ENCODE measurements at places on chromosomes 6 and 20.

GRCh38 chr6:89951574-89952104, 57.4 kb downstream of the GJA10 start:
- no peak for DNase-seq

DNA sequence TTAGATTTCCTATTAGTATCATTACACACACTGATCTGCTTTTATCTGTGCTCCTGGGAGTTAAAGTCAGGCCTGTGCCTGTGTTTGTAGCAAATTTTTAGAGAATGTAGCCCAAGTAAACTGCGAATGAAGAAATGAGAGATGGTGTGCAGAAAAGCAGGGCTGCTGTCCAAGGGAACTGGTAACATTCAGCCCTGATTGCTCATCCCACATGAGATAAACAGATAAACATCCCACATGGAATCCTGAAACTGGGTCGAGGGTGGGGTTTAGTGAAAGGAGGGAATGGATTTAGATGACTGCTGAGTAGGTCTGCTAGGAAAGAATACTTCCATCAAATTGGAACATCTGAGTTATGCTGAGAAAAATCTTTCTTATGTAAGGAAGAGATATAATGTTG, 69.1 kb downstream of the GRIK2 start:
- DNase-seq: no peak

GRCh38 chr6:3157131-3157933, at the start of gene TUBB2A:
TUBB2A (minus strand) TSS chr6:3157544; CDS start chr6:3157463, 81 bp downstream.
- peak; percentile 27 for DNase-seq

DNA sequence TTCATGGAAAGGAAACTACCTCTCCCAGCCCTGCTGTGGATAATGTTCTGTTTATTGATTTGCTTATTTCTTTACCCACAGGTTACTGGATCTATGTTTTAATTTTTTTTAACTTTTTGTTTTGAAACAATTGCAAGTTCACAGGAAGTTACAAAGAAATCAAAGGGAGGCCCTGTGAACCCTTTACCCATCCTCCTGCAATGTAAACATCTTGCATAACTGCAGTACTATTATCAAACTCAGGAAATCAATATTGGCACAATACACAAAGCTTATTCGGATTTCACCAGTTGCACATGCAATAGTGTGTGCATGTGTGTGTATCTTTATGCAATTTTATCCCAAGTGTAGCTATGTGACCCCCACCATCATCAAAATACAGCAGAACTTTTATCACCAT, 398.0 kb downstream of the BTBD3 start:
- no peak for DNase-seq

- DNase-seq: no peak
Measured at GRCh38 chr20:46640044-46640443, 11.2 kb downstream of the SLC13A3 start.

DNA sequence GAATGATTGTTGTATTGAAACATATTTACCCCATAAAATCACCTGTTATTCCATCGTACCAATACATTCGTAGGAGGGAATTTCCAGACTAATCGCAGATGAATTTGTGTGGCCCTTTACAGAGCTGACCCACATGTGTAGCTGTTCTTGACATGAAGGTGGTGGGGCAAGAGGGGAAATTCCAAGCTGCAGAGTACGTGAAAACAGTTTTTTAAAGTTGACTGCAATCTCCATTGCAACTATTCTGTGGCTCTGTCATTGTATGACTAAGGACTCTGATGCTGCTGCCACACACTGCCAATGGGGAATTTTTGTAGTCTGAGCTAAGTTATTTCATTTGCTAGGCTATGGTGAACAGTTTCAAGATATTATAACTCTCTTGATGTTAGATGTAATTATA, 46.4 kb upstream of the ADTRP start:
- no peak for DNase-seq

GRCh38 chr6:121873595-121873994, 438.1 kb downstream of the GJA1 start:
- DNase-seq: no peak

DNA sequence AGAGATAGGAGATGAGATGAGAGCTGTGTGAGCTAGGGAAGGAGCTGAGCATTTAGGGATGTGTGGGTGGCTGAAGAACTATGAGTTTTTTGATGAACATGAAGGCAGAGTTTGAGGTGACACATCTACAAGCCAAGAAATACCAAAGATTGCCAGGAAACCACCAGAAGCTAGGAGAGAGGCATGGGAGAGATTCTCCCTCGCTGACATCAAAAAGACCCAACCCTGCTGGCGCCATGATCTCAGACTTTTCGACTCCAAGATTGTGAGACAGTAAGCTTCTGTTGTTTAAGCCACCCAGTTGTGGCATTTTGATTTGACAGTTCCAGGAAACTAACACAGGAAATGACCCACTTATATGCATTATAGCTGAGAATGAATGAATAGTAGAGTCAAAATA, 790.9 kb downstream of the TFAP2A start:
- no peak for DNase-seq

DNA sequence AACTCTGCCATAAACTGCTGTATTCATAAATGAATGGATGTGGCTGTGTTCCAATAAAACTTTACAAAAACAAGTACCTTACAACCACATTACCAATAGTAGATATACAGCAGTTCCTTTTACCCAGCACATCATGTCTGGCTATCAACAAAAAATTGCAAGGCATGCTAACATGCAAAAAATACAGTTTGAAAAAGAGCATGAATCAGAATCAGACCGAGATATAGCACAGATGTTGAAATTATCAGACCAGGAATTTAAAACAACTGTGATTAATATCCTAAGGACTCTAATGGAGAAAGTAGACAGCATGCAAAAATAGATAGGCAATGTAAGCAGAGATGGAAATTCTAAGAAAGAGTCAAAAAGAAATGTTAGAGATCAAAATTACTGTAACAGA, 8.4 kb upstream of the NUS1 start:
- no peak for DNase-seq

DNA sequence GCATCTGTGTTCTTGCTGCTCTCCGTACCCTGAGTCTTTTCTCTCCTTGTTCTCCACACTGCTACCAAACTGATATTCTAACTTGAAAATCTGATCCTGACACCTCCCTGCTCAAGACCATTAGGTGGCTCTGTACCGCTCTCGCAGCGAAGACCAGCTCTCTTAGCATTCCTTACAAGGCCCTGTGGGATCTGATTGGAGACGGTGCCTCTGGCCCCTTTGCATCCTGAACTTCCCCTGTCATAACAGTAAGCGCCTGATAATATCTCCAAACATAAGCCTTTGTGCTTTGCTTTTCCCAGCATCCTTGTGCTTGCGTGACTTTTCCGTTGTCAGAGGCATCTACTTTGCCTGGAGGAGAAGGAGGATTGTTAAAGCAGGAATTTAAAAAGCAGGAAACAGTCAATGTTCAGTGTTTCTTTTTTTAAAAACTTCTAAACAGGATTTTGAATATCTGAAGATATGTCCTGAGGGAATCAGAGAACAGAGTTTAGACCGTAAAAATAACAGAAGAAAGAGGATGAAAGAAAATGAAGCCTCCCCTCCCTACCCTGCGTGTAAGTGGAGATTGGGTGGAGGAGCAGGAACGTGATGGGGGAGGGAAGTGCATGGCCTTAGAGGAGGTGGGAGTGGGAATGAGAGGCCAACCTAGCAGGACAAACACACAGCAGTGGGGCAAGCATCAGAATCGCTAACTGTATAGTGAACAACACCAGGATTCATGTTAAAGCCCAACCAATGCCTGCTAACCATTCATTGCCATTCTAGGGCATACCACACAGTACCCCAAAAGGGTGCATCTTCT, 89.2 kb upstream of the STMND1 start:
- DNase-seq: no peak

- no peak for DNase-seq
Measured at GRCh38 chr6:52503323-52503747, 73.5 kb downstream of the TRAM2 start.

GRCh38 chr6:166616261-166617238, 10.5 kb downstream of the RPS6KA2 start:
- DNase-seq: no peak

- DNase-seq: no peak
Measured at GRCh38 chr6:168939796-168940195, 313.9 kb downstream of the THBS2 start.

DNA sequence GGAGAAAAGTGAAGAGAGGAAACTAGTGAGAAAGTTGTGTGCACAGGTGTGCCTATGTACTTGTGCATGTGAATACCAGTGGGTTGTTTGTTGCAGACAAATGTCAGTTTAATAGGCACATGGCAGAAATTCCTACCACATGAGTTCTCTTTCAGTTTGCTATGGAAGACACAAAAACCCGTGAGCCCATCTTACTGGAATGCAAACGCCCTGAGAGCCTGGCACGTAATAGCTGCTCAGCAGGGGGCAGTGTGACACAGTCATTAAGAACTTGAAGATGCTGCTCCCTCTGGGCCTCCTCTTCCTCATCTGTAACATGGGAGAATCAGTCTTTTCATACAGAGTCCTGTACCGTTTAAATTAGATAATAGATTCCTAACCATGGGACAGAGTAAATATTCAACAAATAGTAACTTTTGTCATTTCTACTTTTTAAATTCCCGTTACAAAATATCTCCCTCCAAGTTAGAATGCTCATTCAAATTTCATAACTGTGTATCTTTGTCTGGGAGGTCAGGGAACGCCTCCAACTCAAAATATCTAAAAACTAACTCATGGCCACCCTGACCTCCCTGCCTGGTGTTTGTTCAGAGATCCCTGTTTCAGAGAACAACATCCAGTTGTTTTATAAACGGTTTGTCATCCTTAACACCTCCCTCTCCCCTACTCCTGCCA, 802.9 kb downstream of the MAFB start:
- peak; percentile 18 for DNase-seq

DNA sequence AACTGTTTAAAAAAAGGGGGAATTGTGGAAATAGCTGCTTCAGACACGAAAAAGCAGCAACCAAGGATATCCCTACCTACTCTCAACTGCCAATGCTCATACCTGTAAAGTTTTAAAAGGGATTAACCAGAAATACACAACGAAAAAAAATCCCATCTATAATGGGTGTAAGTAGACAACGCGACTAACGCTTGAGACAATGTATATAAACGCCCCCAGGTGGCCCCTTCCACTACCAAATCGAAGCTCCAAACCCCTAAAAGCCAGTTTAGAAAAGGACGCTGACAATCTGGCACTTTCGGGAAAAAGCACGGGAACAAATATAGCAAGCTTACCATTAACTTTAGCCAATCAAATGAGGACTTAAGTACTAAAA, 94.5 kb upstream of the BTN3A2 start:
- no peak for DNase-seq

DNA sequence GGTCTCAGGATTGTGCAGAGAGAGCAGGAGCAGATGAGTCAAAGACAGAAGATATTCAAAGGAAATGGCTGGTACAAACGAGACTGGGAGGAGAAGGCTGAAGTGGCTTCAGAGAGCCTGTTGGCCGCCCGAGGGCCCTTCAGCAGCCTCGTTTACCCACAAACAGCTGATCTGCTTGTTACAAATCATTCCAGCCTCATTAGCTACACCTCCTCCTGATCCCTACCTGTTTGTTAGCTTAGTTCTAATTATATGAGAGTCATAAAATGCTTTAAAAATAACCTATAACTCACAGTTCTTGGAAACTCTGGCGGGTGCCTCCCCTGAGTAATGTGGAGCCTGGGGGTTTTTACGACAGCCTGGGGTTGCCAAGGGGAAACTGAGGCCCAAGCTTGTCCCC, 12.6 kb downstream of the GLP1R start:
- no peak for DNase-seq

GRCh38 chr20:23257106-23257761, 93.4 kb upstream of the NXT1 start:
- no peak for DNase-seq

- no peak for DNase-seq
Measured at GRCh38 chr6:52994839-52995088, 320 bp downstream of the GSTA4 start.

DNA sequence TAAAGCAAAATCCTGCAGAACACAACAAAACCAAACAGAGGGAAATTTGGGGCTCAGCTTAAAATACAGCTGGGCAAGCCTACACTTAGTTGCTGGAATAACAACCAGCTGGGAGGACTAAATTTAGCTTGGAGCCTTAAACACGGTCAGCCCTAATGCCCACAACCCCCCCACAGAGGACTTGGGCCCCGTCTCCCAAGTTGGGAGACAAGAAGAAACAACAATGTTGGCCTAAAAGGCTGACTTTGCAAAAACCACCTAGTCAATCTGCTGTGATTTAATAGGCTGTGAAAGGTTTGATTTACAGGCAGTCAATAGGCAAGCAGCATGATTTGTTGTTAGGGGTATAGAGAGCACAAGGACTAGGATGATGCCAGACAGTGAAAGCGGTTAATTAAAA, 40.3 kb upstream of the ARMC2 start:
- DNase-seq: no peak

GRCh38 chr20:22687676-22688349, 103.4 kb upstream of the FOXA2 start:
- no peak for DNase-seq

DNA sequence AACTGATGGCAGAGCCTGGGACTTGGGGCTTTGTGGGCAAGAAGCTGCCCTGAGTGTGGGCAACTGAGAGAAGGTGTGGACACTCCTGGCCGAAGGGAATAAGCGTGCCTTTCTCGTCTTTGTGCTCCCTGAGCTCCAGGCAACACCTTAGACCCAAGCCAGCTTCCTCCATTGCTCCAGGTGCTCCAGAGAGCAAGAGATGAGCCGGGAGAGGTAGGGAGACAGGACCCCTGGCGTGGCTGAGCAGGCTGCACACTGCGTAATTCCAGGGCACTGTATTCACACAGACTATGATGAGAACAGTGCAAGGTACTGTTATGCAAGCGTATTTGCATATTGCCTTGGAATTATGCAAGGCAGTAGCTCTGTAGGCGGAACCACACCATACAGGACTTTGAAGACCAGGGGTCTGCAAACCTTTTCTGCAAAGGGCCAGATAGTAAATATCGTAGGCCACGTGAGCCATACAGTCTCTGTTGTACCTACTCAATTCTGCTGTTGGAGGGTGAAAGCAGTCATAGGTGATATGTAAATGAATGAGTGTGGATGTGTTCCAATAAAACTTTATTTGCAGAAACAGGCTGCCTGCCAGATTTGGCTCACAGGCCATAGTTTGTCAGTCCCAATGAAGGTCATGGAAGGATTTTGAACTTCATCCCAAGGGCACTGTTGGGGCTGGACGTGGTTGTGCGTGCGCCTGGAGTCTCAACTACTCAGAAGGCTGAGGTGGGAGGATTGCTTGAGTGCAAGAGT, 42.1 kb upstream of the FAM83D start:
- DNase-seq: no peak

GRCh38 chr6:161546632-161547031, 272.8 kb upstream of the AGPAT4 start:
- no peak for DNase-seq

DNA sequence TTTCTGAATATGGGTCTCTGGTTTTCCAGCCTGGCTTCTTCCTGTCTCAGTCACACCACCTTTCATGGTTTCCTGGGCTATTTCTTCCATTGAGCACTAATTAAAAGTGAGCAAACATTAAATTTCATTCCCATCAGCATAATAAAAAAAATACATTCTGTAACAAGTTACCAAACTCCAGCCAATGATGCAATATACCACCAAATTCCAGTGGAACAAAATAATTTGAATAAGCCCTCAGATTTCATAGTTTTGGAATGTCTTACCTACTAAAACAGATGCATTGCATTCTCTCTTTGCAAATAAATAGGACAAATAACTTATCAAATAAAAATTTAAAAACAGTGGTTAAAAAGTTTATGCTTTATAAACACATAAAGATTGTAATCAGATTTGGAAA, 97.8 kb upstream of the PRDM1 start:
- DNase-seq: no peak

- DNase-seq: peak; percentile 76
Measured at GRCh38 chr6:3557336-3557735, 100.5 kb upstream of the SLC22A23 start.

All from NCI-H1694 treated with DMSO at 0.1 percent for 48 hours (cell line).